ENCODE measurements at places on chromosomes 2 and 18.

DNA sequence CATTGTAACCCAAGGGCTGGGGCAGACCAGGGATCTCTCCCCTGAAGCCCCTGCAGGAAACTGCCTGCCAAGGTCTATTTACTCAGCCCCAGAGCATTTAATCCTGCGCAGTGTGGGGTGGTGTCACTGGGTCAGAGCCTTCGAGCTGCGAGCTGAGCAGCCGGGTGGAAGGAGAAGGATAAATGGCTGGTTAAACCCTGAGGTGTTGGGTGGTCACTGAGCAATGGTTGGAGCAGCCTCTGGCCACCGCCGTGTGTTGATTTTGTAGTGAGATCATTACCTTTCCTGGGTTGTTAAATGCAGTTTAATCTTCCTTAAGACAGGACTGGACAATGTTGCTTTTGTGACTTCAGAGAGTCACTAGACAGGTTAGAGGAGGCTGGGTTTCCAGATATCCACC is 98.1 kb downstream of the SETBP1 start:
- no peak for DNase-seq

- DNase-seq: no peak
These were observed 256.7 kb downstream of the ANAPC1 start for GRCh38 chr2:111627256-111627655.

GRCh38 chr2:144390424-144391020 is 129.4 kb downstream of the ZEB2 start:
- DNase-seq: no peak

DNA sequence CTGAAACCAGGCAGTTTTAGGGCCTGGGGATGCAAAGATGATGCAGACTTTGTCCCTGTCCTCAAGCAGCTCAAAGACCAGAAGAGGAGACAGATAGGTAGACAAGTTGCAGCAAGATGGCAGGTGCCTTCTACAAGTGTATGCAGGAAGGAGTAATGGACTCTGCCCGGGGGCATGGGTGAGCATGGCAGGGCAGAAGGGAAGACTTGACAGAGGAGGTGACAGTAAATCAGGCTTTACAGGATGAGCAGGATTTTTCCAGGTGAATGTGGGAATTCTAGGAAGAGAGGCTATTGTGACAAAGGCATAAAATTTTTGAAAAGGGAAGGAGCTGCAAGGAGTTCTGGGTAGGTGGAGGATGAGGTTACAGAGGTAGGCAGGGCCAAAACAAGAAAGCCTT is 4.7 kb downstream of the EFEMP1 start:
- no peak for DNase-seq

- no peak for DNase-seq
These were observed 53.9 kb upstream of the CYTIP start for GRCh38 chr2:157497638-157498314.

- no peak for DNase-seq
These were observed 93.9 kb downstream of the SCN3A start for GRCh38 chr2:165109915-165110314.

DNA sequence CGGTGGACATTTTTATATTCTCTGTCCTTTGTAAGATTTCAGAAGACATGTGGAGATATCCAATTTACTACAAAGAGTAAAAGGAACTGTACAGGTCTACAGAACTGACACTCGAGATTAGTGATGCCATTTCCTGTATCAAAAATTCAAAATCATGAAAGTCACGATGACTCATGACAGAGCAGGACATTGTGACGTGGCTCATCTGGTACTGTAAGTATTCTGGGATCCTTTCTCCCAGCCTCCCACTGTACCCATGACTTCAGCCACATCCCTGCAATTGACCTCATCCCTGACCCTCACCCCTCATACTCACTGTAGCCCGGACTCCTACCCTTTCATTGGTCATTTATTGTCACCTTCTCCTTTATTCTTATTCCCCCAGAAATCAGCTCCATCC is 736.5 kb downstream of the EPHA4 start:
- no peak for DNase-seq

- no peak for DNase-seq
These were observed 11.4 kb upstream of the KCNG2 start for GRCh38 chr18:79786304-79786703.

DNA sequence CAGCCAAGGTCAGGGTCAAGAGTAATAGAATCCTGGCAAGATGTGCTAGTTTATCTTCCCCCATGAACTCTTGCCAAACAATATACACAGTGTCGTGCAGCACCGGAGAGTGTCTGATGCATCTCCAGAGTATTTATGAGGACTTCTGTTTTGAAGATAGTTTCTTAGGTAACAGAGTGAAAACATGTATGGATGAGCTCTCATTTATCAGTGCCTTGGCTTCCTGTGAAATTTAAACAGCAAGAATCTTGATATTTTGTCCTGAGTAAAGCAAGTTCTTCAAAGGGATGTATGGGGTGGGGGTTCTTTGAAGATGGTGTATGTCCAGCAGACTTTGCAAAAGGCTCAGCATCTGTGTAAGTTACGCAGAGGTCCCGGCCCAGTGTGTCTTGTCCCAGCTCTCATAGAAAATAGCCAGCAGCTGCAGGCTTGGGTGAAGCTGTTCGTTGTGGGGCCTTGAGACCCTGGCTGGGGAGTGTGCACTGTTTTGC is 361.0 kb upstream of the NT5C1B start:
- DNase-seq: no peak
